ENCODE measurements at places on chromosomes 2 and 18. TPM values are rescaled to one million over a fixed set of nuclear protein-coding genes. Genes with fewer than 3 reads are reported as not detected.
A peak's percentile ranks its signal among the peaks of the same experiment; 100 is the strongest.

Gene UGT1A4
- polyA plus RNA-seq: not detected

Gene TFPI
- 12.1 TPM for polyA plus RNA-seq

GRCh38 chr2:181949047-181949446 lies 36.6 kb upstream of the PPP1R1C start:
- DNase-seq: no peak

Gene ERFE
- polyA plus RNA-seq: not detected

- peak; percentile 79 for DNase-seq
These were observed 89.5 kb downstream of the ZFP36L2 start for GRCh38 chr2:43136876-43137275.

DNA sequence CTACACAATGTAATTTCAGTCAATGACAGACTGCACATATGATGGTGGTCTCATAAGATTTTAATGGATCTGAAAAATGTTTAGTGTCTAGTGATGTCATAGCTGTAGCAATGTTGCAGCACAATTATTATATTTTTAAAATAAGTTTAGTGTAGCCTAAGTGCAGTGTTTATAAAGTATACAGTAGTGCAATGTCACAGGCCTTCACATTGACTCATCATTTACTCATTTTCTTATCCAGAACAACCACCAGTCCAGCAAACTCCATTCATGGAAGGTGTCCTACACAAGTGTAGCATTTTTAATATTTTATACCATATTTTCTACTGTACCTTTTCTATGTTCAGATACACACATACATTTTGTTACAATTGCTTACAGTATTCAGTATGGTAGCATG lies 663.1 kb downstream of the ERBB4 start:
- no peak for DNase-seq

DNA sequence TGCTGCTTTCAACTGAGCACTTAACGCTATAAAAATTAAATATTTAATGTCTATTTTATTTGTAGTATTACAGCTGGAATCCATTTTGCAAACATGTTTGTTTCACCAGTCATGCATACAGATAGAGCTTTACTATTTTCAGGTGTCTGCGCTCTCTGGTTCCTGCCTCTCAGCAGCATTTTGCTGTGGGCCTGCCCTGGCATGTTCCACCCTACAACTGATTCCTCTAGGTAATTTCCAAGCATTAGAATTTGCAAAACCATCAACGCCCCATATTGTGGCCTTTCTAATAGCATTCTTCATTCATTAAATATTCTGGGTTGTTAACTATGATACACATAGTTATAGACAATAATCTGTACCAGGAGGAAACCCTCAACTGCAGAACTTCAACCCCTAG lies 266.4 kb upstream of the DLGAP1 start:
- no peak for DNase-seq

DNA sequence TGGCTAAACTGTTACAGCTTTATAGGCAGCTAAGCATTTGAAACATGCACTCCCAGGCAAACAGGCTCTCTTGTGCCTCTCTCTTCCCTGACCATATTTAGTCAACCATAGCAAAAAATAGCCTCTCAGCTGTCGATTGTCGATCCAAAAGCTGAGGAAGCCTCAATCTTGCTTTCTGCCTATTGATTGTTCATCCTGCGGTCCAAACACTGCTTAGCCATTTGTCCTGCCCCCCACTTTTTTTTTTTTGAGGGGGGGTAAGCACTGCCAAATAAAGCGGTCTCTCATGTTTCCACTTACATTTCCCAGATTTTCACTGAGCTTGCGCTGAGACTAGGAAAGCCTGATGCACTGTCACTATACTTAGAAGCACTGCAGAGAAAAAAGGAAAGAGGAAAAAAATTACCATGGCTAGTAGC lies 90.8 kb downstream of the MIB1 start:
- DNase-seq: no peak
